ENCODE measurements at places on chromosomes 1 and 21.

DNA sequence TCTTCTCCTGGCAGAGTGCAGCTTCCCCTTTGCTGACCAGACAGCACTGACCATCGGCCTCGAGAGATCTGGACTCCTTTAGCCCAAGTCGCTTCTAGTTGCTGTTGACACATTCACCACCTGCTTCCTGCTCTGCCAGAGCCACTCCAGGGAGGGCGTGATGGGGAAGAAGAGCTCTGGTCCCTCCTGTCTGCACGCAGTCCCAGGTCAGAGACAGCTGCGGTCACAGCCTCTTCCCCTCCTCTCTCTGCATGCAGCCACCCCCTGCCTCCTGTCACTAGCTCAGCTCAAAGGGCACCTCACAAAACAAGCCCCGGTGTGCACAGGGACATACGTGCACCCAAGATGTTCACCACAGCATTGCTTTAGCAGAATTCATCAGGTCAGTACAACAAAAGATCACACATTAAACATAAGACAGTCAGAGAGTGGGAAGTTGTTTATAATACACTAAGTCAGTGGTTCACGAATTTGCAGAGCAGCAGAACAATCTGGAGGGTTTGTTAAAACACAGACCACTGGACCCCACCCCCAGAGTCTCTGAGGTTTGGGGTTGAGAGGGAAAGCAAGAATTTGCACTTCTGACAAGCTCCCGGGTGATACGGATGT lies 132.9 kb downstream of the SYF2 start:
- no peak for DNase-seq

DNA sequence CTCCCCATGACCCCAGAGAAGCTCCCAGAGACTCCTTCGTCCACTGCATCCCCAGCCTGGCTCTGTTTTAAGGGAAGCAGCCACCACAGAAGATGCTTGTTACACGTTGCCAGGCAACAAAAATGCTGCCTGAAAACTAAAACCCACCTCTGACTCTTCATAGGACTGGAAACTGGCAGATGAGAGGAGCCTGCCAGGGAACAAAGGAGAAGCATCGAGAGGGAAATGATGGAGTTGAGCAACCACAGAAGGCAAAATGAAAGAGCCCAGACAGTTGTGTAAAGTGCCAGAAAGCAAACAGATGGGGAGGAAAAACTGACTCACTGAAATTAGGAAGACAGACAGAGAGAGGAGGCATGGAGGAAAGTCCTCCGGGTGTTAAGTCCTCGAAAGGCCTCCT lies 118.4 kb downstream of the KCNN3 start:
- no peak for DNase-seq

GRCh38 chr1:203219934-203220333 lies 9.5 kb downstream of the CHIT1 start:
- DNase-seq, result no peak

- DNase-seq, result no peak
Measured at GRCh38 chr21:44391345-44392091, 38.1 kb downstream of the TRPM2 start.

DNA sequence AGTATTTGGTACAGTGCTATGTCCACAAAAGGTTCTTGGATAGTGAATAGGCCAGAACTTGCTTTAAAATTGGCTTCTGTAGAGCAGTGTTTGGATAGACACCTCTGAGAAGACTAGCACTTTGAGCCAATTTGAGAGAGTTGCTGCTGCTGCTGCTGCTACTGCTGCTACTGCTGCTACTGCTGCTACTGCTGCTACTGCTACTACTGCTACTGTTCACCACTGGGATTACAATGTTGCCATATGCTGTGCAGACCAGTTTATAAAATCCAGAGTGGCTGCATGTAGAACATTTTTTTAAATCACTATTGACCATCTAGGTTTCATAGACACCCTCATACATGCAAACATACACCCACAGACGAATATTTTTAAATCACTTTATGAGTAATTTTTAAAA lies 15.3 kb downstream of the GORAB start:
- DNase-seq, result no peak

DNA sequence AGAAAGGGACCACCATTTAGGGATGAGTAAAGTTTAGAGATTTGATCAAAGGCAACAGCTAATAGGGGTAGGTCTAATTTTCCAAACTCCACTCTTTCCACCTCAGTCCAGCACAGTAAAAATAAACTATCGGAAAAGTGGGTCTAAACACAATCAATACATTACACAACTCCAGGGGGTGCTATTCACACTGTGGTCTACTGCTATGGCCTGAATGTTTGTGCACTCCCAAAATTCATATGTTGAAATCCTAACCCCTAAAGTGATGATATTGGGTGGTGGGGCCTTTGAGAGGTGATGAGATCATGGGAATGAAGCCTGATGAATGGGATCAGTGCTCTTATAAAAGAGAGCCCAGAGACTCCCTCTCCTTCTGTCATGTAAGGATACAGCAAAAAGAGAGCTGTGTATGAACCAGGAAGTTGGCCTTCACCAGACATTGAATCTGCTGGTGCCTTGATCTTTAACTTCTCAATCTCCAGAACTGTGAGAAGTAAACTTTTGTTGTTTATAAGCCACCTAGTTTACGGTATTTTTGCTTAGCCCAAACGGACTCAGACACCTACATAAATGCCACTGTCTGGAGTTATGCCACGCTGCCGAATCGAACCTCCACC lies 193.9 kb downstream of the OMA1 start:
- DNase-seq, result no peak

GRCh38 chr1:92299477-92300150 lies 755 bp downstream of the RPAP2 start:
- no peak for DNase-seq

DNA sequence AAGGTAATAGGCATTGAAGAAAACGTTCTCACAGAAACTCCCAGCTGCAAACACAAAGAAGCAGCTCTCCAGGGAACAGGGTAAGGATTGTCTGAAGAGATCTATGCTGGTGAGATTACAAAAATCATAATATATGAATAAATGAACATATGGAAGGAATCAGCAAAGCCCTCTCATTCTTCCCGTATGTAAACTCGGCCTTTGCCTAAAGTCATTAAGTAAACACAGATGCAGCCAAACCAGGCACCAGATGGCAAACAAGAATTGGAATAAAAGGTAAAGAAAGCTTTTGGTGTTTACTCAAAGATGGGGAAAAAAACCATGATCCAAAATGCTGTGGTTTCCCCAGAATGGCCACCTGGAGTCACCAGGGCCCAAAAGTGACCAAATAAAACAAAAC lies 76.6 kb upstream of the HOOK1 start:
- no peak for DNase-seq

DNA sequence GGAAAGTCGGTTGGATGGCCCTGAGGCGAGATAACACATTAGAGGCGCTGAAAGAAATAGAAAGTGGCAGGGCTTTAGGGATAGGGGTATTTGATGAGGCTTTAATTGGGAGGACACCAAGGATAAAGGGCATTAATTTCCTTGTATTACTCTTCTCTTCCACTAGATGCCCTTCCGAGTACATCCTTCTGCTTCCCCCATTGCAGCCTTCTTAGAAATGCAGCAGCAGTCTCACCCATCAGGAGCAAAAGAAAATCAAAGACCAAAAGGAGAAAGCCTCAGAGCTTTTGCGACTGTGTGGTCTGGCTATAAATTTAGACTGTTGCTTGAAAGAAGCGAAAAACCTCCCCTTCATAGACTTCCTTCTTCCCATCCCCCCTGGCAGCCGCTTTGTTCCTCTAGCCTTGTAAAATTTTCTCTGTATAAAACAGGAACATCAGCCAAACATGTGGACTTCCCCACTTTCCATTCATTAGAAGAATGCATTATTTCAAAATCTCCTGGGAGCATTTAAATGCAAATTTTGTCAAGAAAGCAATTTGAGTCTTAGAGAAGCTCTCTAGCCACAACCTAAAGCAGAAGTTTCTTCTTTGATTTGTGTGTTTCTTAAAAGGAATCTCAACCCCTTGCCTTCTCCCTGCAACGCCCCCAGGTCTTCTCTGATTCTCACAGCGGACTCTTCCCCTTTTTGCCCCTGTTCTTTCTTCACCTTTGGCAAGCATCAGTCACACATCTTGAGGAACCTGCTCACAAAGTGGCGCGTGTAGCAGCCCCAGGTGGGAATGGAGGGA lies 76.6 kb downstream of the NDUFS5 start:
- DNase-seq, result no peak

- DNase-seq, result no peak
Measured at GRCh38 chr1:107422901-107423300, 282.1 kb downstream of the NTNG1 start.

Measured in esophagus squamous epithelium (tissue), 5 donors.